DMS53 (cell line): ENCODE measurements at places on chromosomes 13 and 19.

GRCh38 chr13:73578251-73578875 lies 519.6 kb downstream of the KLF5 start:
- DNase-seq: no peak

DNA sequence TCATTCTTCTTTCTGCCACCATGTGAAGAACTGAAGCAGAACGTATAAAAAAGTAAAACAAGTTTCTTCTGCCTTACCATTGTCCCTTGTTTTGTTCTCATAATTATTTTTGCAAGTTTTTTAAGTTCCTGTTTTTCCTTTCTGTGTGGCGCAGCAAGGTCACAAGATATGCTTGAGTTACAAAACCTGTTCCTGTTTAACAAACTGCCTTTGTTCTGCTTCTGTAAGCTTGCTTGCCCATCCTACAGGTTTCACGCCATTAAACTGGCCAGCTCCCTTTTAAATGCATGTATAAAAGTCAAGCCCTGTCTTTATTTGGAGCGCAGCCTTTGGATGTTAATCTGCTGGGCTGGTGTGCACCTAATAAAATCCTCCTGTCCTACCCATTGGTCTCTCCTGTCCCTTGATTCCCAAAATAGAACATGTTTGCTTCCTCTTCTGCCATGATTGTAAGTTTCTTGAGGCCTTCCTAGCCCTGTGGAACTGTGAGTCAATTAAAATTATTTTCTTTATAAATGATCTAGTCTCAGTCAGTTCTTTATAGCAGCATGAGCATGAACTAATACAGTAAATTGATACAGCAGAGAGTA lies 1115.4 kb downstream of the SLITRK1 start:
- DNase-seq: no peak

DNA sequence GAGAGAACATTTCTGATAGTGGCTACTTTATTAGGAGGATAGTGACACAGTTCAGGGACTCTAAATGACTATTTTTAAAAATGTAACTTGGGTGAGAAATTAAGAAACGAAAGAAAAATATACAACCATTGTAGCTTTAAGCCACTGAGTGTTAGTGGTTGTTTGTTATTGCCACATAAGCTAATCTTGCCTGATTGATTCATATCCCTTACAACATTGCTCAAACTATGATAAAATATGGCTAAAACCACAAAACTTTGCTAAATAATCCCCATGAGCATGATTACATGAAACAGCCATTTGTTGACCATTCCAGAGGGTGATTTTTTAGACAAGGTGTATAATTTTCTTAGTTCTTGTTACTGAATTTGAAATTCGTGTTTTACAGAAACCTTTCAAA lies 343.4 kb downstream of the SLITRK5 start:
- no peak for DNase-seq

GRCh38 chr13:21402586-21403307 lies 56.4 kb downstream of the ZDHHC20 start:
- DNase-seq: peak; percentile 77

- peak; percentile 93 for DNase-seq
Measured at GRCh38 chr19:50205681-50206138, 2.3 kb downstream of the MYH14 start.
